ENCODE measurements at places on chromosomes 4 and X. TPM values are rescaled to one million over a fixed set of nuclear protein-coding genes. Genes with fewer than 3 reads are reported as not detected.

The POU4F2 gene
- 0.03 TPM for total RNA-seq

DNA sequence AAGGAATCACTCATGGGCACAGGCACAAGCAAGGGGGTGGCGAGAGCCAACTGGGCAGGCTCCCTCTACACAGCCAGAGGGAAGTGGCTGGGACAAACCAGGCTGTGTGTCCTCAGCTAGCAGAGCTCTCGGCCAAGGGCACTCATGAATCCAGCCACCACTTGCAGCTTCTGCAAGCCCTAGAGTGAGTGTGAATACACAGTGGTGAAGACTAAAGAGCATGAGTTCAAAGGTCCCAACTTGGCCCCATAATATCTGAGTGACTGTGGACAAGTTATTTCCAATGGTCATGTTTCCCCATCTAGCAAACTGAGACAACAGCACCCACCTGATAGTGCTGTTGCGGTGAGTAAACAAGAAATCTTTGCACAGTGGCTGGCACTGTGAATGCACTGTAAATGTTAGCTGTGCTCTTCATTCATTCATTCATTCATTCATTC, 51.7 kb downstream of the ADGRG2 start:
- no peak for DNase-seq

GRCh38 chrX:102604327-102604726, 5.0 kb downstream of the ARMCX5 start:
- no peak for DNase-seq

- peak; percentile 50 for DNase-seq
Observed at GRCh38 chrX:70030301-70030767, 19.4 kb downstream of the AWAT2 start.

Data from Daoy (cell line).